Retinal pigment epithelial cell (primary cell): ENCODE measurements at places on chromosomes 2 and 18.

GRCh38 chr2:231554327-231554726, 24.1 kb upstream of the NMUR1 start:
- DNase-seq = no peak

DNA sequence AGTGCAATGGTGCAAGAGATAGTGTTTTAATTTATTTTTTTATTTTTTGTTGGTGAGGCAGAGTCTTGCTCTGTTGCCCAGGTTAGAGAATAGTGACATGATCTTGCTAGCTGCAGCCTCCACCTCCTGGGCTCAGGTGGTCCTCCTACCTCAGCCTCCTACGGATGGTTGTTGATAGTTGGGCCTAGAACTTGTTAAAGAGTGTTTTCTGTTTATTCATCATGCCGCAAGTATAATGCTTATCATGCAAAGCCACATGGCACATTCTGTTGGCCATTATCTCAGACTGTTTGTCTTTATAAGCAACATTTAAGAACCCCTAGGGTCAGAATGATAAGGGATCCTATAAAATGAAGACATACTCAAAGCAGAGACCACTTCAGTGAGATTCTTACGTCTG, 1.7 kb downstream of the UGGT1 start:
- no peak for DNase-seq

DNA sequence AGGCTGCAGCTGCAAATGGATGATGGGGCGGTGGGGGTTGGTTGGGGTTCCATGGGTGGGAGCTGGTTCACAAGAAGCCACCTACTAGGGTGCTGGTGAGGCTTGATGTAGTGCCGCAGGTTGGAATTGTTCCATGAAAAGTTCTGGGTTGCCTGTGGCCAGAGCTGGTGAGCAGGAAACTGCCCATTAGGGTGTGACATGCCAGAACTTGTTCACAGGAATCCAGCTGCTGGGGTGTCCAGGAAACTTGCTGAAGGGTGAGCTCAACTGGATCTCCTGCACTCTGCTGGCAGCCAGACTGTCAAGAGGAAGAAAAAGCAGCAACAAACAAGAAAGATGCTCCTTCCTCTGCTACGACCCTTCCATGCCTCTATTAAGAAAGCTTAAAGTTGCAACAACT, 48.8 kb downstream of the MAP3K20 start:
- no peak for DNase-seq

DNA sequence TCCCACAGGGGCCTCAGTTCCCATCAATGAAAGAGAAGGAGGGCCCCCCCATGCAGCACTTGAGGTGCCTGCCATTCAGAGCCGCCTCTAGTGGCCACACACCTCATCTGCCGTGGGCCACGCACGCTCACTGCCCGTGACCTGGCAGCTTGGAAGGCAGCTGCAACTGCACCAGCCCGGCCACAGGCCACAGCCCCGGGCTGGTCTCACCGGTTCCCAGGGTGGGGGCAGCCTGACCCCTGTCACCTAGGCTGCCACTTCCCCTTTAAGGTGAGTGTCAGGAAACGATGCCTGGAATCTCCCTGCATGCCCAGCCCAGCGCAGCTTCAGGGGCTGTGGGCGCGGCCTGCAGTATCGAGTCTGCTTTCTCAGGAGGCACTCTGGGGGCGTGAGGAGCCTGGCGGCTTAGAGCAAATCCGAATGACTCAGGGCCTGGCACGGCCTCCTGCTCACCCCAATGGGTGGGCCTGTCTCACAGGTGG, 2.6 kb downstream of the MAB21L4 start:
- peak; percentile 67 for DNase-seq

DNA sequence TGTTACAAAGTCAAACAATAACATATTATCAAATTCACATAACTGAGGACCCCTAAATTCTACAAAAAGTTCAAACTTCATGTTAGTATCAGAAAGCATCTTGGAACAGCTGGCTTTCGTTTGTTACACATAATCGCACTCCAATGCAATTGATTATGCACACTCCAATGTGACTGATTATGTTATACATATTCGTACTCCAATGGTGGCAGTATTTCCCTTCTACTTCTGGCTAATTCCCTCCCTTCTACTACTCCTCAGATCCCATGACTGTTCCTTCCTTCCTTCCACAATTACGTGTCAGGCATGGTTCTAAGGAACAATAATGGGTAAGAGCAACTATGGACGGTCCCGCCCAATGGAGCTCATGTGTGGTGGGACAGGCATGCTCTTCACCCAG, 137.1 kb upstream of the CCDC150 start:
- DNase-seq = no peak

DNA sequence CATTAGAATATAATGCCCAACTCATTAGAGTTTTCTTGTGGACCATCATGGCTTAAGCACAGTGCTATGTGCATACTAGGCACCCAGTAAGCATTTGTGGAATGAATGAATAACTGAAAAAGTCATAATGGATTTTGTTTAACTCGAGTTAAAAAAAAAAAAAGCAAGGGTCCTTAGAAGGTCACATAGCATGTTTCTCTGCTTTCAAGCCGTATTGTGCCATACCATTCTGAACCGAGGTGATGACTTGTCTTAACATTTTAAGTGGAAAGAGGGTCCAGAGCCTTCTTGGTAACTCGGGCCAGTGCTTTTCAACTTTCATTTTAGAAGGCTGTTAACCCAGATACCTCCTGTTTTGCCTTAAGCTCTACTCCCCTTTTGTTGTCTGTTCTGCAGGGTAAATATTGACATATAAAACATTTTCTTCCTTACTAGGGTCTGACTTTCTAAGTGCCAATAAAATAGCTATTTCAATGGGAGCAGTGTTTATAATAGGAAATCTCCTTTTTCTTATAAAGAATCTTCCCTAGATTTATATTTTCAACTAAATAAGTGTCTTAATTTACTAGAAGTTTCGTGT, 787 bp upstream of the ADGRF3 start:
- DNase-seq = no peak

DNA sequence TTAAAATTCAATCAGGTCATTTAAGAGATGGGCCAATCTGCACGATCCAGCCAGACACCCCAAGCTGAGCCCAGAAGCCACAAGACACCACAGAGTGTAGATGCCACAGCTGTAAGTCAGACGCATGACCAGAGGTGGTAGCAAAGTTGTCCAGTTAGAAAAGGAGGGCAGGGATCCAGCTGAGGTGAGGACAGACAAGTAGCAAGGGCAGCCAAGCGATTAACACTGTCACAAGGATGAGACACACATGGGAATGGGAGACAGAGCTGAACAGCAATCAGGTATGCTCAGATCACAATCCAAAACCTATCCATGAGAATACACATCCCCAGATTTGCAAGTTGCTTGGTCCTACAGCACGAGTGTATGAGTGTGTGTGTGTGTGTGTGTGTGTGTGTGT, 143.4 kb upstream of the STK17B start:
- DNase-seq = no peak
